ENCODE measurements at places on chromosomes 16 and 17.

DNA sequence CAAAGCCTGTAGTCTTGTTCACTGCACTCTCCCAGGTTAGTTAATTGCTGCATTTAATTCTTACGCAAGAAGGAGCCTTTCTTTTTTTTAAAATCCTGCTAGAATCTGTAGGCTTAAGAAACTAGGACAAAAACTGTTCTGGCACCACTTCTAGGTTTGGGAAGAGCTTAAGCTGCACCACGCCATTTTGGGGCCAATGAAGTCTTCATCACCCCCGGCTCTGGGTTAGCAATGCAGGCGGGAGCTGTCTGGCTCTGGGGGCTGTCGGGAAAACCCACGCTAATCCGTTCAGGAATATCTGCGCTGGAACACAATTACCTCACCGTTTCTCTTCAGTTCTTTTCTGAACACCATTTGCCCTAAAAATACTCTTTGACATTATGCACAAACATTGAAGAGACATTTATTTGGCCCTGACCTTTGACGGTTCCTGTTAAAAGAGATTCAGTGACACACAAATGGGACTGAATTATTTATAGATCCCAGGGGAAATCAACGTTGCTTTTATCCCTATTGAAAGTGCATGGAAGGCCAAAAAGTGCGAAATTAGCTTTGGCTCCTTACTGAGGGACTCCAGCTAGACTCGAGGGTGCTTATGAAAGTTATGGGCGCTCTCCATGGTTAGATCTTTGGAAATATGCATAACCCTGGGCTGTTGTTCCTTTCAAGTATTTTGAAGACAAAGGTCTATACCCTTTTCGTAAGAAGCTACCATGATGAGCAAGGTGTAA is 249.2 kb downstream of the HAPSTR1 start:
- DNase-seq = no peak

DNA sequence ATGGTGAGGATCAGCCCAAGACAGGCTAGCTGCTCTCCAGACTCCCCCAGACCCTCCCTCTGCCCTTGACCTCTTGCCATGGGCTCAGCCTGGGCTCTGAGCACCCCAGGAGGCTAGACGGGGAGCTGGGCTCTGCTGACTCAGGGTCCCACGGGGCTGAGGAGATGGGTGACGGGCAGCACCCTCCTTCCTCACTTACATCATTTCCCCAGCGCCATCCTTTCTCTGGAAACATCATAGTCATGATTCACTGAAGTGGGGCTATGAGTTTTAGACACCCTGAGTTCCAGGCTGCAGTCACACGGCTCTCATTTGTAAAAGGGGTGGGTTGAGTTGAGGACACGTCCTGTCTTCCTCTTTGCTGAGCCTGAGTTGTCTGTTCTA is 3.0 kb upstream of the ITGAX start:
- no peak for DNase-seq

DNA sequence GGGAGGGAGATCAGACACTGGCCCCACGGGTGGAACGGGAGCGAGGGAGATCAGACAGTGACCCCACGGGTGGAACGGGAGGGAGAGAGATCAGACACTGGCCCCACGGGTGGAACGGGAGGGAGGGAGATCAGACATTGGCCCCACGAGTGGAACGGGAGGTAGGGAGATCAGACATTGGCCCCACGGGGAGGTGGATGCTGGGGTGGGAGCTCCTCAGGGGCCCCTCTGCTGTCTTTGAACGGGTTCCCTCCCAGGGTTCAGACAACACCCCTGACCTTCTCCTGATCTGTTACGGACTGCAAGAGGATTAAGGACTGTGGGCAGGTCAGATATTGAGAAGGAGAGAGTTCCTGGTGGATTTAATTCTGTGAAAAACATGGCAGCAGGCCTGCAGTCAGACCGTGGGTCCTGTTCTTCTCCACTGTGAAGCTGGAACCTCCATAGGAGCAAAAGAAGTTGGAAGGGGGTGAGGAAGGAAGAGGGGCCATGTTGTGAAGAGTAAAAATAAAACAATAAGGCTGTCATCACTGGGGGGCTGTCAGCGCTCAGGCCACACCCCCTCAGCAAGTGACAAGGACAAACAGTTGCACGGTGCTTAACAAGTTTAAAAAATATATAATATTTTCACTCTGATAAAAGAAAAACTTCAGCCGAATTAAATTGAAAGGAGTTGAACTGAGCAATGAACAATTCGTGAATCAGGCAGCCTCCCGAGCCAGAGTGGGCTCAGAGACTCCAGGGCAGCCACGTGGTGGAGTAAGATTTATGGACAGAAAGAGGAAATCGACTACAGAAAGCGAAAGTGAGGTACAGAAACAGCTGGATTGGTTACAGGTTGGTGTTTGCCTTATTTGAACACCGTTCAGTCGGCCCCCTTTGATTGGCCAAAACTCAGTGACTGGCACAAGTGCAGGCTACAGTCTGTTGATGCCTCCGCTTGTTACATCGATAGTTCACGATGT is 348.7 kb upstream of the TNRC6C start:
- DNase-seq = no peak

DNA sequence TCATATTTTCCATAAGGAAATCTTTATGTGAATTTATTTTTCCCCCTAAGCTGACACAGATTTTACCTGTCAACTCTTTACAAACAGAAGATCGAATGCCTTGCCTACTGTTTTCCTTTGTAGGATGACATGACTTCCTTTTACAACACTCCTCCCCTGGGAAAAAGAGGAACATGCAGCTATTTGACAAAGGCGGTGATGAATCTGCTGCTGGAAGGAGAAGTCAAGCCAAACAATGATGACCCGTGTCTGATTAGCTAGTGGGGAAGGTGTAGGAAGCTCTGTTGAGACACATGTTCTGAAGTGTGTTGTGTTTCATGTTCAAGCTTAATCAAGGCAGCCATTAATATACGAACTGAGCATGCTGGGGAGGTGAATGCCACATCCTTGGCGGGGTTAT is 238.0 kb downstream of the PHKB start:
- DNase-seq = no peak

DNA sequence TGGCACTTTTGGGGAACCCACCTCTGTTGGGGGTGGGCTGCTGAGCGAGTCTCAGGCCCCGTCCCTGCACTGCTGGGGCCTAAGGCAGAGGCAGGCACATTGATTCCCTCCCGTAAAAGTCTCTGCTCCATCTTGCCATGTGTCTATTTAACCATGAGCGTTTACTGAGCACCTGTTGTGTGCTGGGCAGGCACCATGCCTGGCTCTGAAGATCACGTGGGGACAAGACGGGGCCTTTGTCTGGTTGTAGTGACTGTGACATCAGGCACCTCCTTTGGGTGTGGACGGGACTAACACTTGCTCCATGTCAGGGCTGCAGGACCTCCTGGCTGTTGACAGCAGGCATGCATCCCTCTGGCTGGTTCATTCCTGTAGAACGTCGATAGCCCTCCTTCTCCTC is 204.7 kb upstream of the CIBAR2 start:
- no peak for DNase-seq

DNA sequence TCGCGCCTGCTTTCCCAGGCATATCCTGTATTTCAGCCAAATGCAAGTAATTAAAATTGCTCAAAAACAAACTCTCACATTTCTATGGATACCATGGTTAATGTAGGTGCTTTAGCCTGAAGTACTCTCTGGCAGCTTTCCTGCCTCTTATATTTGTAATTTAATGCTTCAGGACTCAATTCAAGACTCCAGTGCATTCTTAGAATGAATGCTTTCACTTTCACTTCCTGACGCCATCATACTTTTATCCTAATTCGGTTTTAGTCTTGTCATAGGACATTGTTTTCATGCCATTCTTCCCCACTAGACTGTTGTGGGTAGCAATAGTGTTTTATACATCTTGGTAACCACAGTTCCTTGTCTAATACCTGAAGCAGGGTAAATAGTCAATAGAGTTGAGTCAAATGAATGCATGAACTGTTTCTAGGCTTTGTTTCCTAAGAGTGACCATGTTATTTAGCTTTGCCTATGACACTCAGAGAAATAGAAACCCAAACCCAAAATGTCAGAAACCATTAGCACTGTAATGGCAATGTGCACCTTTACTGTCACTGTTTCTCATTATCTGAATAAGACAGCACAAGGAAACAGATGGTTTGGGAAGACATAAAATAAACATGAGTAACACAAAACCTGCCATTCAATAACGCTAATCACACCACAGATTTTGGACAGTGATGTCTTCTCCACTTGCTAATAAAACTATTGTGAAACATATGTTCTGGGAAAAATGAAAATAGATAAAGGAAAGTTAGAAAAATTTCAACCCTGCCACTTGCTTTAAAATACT is 705.5 kb downstream of the CDH11 start:
- DNase-seq = no peak

DNA sequence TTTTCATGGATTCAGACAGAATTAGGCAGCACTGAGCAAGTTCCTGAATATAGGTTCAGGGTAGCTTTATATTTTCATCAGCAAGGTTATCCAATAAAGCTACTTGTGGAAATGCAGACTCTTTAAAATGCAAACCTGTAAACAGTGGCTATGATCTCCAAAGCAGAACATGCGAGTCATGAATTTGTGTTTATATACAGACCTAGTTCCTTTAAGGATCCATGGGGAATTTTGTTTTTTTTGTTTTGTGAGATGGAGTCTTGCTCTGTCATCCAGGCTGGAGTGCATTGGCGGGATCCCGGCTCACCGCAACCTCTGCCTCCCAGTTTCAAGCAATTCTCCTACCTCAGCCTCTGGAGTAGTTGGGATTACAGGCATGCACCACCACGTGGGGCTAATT is 14.8 kb downstream of the CLEC16A start:
- no peak for DNase-seq

- DNase-seq = no peak
These were observed 159.4 kb upstream of the HSBP1 start for GRCh38 chr16:83648347-83648746.

DNA sequence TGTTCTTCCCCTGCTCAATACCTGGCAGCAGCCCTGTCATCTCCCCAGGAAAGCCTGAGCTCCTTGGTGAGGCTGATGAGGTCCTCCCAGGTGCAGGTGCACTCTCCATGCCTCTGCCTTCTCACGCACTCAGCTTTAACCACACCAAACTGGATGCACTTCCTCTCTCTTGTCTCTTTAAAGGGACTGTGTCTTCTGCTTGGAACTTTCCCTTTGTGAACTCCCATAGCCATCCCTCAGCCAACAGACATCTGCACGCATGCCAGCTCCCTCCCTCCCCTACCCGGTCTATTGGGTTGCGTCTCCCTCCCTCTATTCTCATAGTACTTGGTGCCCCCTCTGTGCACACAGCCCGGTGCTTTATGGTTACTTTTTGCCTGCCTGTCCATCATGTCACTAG is 231.2 kb downstream of the MSI2 start:
- no peak for DNase-seq

- no peak for DNase-seq
These were observed 37.8 kb downstream of the CYB5D2 start for GRCh38 chr17:4180791-4181190.

- no peak for DNase-seq
These were observed 157.9 kb downstream of the PITPNC1 start for GRCh38 chr17:67534941-67535340.

DNA sequence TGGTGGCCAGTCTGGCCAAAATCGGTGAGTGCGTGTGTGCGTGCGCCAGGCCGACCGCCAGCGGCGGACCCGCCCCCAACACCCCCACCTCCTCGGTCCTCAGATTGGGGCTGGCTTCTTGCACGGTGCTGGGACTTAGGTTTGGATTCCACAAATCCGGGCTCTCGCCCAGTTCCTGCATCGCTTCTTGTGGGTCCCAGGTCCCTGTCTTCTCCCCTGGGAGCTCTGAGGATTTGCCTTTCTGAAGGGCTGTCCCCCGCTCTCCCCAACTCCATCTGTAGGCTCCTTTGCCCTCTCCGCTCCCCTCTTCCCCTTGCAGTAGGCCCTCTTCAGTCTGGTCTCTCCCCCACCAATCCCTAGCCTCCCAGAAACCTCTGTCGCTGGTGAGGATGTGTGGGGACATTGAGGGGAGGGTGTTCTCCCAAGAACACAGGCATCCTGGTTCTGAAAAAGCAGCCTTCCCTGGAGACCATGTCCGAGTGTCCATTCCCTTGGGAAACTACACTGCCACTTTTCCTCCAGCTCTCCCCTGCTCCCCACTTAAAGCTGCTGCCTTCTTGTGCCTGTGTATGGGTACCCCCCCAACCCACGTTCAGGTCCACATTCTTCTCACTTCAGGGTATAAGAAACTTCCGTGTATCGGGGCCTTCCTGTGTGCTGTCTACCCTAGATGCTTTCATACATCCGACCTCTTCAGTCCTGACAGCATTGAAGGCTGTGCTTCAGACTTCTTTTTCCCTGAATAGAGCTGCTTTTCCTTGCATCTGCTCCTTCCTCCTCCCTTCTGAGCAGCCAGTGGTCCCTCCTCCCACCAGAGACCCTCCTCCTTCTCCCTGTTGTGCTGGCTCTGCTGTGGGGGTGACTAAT is 632 bp downstream of the SLC9A5 start:
- DNase-seq = no peak

DNA sequence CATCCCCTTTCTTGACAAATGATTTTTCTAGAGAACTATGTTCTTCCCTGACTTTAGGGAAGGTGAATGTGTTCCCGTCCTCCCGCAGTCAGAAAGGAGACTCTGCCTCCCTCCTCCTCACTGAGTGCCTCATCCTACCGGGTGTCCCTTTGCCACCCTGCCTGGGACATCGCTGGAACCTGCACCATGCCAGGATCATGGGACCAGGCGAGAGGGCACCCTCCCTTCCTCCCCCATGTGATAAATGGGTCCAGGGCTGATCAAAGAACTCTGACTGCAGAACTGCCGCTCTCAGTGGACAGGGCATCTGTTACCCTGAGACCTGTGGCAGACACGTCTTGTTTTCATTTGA is 7.4 kb downstream of the NAT9 start:
- DNase-seq = no peak

DNA sequence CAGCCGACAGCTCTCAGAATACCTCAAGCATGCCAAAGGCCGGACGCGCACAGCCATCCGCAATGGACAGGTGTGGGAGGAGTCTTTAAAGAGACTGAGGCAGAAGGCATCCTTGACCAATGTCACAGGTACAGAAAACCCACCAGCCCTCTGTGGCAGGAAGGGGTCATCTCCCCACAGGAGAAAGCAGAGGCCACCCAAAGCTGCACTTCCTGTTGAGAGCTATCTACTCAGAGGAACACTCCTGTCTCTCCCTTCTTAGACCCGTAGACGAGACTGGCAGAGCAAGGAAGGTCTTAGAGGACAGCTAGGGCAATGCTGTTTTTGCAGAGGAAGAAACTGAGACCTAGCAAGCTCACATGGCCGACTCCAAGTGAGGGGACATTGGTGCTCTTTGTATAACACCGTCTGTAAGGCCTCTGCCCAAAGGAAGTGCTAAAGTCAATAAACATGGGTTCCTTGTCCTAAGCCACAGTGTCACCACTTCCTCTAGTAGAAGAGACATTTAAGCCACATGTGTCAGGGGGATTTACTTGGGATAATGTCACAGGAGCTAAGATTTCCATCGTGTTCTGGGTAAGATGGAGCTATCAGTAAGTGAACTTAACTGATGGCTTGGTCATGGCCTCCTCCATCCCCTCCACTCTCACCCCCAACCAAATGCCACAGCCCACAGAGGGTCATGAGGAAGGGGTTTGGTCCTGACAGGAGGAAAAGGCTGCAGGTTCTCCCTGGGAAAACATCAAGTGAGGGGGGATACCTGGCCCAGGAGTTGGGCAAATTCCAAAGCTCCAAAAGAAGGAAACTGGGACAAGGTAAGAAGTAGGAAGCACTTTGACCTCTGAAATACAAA is 9.4 kb downstream of the LPO start:
- DNase-seq = no peak

GRCh38 chr17:50209472-50210239 is 8.2 kb upstream of the COL1A1 start:
- DNase-seq = no peak

Data from dorsolateral prefrontal cortex (tissue), 122 donors.